HTR-8/SVneo (cell line): ENCODE measurements at places on chromosomes 1 and 21.

GRCh38 chr1:86478416-86479156 lies 9.9 kb downstream of the CLCA1 start:
- DNase-seq = no peak

- DNase-seq = no peak
These were observed 57.8 kb downstream of the TOMM20 start for GRCh38 chr1:235070819-235071218.

DNA sequence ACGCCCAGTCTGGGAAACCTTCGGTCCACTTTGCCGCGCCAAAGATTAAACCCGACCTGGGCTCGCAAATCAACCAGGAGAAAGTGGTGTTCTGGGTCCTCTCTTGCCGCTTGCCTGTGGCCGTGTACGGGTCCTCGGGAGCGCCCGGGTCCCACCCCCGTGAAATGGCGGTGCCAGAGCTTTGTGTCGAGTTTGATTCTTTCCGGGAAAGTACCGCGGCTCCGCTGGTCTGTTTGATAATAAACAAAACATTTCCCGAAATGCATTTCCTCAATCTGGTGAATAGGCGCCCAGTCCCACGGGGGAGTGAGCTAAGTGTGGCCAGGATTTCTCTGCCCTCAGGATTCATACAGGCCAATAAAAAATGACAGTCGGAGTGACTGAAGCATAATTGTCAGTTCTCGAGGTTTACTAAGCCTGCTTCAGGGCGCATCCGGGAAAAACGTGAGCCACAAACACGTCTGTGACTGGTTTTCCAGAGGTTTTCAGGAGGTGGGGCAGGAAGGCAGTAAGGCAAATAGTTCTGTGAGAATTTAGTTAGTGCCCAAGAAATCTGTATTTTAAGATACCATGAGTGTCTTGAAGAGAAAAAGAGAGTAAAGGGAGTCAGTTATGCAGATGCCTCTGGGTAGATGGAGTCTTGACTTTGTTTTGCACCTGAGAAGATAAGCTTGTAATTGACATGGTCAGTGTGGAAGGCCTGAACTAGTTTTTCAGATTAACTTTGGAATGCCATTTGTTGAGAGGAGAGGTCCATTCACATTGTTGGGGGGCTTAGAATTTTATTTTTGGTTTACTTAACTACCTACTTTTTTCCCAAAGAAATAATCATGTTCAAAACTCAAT lies 675 bp downstream of the IFNAR1 start:
- peak; percentile 49 for DNase-seq

DNA sequence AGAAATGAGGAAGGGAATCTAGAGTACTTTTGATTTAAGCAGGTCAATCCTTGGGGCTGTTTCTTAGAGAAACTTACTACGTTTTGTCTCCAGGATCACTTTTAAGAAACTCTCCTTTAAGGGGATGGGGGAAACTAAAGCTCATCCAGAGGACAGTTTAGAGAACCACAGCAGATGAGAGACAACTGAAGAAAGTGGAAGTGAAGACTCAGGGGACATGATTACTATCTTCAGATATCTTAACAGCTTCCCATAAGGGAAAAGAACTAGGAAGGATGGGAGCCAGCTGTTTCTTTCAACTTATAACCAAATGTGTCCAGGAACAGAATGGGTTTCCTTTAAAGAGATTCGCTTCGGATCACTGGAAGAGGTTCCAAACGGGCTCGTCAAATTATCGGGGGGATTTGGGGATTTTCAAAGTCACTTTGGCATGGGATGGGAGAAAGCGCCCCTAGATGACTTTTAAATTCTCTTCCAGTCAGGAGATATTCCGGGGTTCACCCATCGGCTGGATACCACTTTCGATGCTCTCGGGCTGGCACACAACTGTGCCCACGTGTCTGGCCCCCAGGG lies 1.2 kb downstream of the SCMH1 start:
- DNase-seq = no peak
